Placental epithelial cell (primary cell): ENCODE measurements at places on chromosomes 3 and 15. TPM values are rescaled to one million over a fixed set of nuclear protein-coding genes. Genes with fewer than 3 reads are reported as not detected.

HRG gene
- not detected in 2 replicates for total RNA-seq

SPATA12 gene
- not detected in 2 replicates for total RNA-seq

FOXL2 gene
- total RNA-seq = 0.79 and 1.2 TPM in 2 replicates

GPR176 gene
- total RNA-seq = 16.1 and 44.1 TPM in 2 replicates

CELSR3 gene
- total RNA-seq = 1.6 and 2.4 TPM in 2 replicates

WDR48 gene
- 30.6 and 37.2 TPM in 2 replicates for total RNA-seq
